Stimulated activated CD4-positive, alpha-beta T cell treated with anti-CD3 and anti-CD28 coated beads, Interleukin-2, amount 100 ng/mL, for 24 hours (primary cell): ENCODE measurements at places on chromosomes 1 and 21.

- no peak for DNase-seq
Measured at GRCh38 chr1:33374336-33375105, 53.6 kb upstream of the A3GALT2 start.

DNA sequence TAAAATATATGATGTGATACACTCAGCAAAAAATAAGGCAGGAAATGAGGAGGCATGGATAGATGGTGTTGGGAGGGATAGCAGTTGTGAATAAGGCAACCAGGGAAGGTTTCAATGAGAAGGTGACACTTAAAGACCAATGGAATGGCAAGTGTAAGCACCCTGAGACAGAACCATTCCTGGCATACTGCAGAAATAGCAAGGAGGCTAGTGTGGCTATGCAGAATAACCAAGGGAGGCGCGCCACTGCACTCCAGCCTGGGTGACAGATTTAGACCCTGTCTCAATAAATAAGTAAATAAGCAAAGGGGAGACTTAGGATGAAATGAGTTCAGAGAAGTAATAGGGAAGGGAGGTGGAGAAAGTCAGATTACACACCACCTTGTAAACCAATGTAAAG lies 113.9 kb downstream of the TOMM20 start:
- no peak for DNase-seq

DNA sequence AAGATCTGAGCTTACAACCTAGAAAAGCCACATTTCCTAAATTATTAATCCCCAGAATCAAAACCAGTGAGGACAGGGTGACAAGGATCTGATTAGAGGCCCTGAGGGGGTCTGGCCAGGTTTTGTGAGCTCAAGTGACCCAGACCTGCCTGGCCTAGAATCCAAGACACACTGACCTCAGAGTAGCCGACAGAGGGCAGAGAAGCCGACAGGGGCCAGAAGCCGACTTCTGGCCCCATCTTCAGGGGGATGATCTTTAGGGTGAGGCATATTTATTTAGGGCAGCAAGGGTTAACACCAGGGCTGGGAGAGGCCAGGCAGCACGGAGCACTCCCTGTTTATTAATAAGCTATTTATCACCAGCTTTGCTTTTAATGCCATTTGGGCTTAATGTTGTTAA lies 45.3 kb downstream of the CASZ1 start:
- DNase-seq, result no peak

- DNase-seq, result no peak
Measured at GRCh38 chr1:8711873-8712412, 105.5 kb downstream of the RERE start.

DNA sequence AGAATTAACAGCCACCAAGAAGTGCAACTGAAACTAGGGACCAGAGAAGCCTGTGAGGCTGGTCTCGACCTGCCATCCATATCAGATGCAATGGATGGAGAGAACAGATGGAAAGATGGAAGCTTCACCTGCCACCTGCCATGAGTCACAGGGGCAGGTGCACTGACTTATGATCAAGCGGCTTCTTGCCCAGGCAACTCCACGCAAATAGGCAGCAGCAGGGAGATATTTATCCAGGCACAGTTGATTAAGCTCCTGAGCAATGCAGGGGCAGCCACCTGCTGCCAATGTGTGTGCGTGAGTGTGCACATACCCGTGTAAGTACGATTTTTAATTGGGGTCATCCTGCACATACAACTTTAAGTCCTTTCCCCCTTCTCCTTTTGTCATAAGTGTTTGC lies 174.2 kb downstream of the PTPRU start:
- DNase-seq, result no peak

GRCh38 chr1:180947499-180947885 lies 34.8 kb downstream of the KIAA1614 start:
- DNase-seq, result no peak

- no peak for DNase-seq
Measured at GRCh38 chr1:110471131-110471530, 20.2 kb downstream of the PROK1 start.

DNA sequence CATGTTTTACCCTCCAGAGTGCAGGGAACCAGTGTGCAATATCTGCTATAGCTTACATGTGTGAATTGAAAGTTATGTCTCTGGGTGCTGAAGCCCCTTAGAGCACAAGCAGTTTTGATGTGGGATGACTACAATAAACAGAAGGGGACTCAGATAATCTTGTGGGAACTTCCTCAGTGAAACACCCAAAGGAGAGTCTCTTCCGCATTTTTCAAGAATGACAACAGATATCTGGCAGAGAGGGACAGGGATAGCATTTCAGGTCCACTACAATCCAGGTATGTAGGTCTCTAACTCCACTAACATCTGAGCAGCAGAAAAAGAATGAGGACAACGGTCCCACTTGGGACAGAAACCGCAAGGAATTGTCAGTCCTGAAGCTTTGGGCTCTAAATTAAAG lies 67.6 kb upstream of the PDE4B start:
- no peak for DNase-seq

DNA sequence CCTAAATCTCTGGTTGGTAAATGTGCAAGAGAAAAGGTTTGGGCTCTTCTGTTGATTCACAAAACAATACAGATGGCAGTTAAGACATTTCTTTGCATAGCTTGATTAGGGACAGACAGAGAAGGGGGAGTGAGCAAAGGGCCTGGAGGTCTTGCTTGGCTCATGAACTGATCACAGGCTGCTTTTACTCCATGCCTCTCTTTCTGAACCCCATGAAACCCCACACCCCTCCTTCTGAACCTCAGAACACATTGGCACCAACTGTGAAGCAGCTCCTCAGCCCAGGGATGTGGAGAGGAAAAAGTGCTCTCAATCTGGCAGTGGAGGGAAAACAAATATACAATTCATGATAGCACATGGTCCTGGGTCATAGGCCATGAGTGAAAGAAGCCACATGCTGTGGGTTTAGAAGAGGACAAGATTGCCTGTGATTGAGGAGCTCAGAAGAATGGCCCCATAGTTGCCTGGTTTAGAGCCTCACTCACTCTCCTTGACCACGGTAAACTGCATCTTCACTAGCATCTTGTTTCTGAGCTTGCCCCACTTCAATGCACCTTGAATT lies 111.6 kb upstream of the GADD45A start:
- DNase-seq, result no peak

DNA sequence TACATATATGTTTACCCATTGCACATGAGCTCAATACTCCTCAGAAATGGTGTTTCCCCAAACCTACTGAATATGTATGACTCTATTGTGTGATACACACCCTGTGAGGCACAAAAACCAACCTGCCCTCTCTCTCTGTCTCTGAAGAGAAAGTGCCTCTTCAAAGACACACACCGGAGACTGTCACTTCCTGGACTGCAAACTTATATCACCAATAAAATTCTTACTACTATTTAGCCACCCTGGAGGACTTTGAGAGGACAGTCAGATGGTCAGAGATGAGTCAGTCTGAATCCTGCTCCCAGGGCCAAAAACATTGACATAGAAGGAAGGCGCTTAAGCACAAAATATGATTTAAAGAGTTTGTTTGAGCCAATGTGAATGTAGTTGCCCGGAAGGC lies 110.4 kb downstream of the PPIAL4G start:
- DNase-seq, result peak; percentile 47

GRCh38 chr1:214342525-214342924 lies 61.6 kb downstream of the SMYD2 start:
- DNase-seq, result no peak

DNA sequence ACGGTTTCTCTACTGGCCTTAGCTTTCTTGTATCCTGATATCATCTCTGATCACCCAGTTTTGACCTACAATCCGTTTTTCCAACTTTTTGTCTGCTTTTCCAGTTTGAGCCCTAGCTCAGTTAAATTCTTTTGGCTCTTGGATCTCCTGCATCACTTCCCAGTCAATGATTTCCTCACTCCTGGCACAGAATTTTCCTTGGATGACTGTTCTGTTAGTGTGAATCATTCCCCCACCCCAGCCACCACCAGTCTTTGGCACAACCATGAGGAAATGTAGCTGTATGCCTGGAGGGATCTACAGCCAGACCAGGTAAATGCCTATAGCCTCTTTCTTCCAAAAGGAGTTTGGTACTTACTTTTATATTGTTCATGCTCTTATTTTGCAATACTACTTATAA lies 187.2 kb upstream of the PTGFR start:
- DNase-seq, result no peak

- DNase-seq, result no peak
Measured at GRCh38 chr1:44472620-44473525, 67.8 kb downstream of the RNF220 start.

- DNase-seq, result peak; percentile 66
Measured at GRCh38 chr1:66335859-66336640, 197.9 kb upstream of the SGIP1 start.

DNA sequence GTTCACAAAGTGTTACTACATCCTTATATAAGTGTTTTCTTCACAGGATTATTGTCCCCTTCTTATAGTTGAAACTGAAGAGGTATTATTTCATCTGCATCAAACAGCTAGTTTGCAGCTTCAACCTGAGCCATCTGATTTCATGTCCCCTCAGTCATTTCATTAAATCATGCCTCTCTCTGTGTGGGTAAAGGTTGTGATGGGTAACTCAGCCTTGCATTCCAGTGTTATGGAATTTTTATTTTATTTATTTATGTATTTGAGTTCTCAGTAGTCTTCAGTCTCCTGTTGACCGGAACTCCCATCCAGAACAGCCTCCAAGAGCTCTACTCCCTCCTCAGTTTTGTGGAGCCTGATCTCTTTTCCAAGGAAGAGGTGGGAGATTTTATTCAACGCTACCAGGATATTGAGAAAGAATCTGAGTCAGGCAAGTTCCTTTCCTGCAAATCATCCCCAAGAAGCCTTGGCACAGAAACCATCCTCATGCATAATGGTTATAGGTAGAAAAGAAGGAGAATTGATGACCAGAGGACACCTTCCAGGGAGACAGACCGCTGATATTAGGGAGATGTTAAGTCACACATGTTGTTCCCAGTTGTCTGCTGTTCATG lies 21.8 kb downstream of the CHD1L start:
- no peak for DNase-seq

DNA sequence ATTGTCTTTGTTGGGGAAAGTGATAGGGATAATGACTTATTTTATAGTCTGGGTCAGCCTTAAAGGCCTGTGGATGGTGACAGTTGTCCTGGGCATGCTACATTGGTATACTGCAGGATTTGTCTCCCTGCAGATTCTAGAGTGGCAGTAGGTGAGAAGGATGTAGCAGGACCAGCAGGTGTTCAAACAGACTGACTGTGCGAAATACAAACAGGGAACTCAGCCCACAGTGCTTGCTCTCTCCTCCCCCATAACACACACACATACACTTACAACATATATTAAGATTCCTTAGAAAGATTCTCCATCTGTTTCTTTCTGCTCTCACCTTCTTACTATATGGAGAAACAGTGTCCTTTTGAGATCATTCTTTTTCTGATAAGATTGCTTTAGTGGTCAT lies 6.9 kb downstream of the PDE4B start:
- no peak for DNase-seq

GRCh38 chr1:150156868-150157603 lies 7.3 kb downstream of the PLEKHO1 start:
- no peak for DNase-seq

DNA sequence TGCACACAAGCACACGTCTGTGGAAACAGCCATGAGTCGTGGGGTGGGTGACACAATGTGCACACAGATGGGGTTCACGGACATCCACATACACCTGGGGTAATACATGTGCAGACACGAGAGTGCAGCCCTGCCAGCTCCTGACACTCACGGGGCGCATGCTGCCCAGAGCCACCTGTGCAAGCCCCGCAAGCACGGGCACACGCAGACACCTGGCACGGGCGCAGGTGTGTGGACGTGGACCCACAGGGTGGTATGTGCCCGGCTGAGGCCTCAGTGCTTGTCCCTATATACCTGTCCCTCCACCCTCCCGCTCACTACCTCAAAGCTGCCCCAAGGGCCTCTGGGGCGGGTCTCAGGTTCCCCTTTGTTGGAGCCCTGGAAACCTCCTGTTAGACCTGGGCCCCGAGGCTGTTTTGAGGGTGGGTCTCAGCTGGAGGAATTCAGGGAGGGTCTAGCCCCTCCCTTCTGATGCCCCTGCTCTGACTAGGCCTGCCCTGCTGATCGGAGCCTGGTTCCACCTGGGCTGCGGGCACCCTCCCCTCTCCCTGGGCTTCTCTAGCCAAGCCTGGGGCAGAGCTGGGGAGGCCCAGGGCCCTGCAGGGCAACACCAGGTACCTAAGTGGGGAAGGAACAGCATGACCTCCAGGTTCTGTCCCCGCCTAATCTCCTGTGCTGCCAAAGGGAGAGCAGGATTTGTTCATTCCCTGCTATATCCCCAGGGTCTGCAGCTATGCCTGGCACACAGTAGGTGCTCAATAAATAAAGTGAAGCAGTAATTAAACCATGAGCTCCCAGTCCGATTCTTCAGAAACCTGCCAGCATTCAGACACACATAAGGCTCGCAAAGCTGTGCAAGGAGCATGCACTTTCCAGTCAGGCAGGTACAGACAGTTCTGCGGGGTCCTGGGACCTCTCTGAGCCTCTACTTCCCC lies 49.1 kb downstream of the DMRTB1 start:
- DNase-seq, result no peak

- DNase-seq, result no peak
Measured at GRCh38 chr1:8754247-8754650, 63.2 kb downstream of the RERE start.

- DNase-seq, result no peak
Measured at GRCh38 chr1:209685821-209686220, 10.6 kb downstream of the G0S2 start.
